Left forelimb (tissue), 1 donor: ENCODE measurements at places on chromosomes 13 and 19.

DNA sequence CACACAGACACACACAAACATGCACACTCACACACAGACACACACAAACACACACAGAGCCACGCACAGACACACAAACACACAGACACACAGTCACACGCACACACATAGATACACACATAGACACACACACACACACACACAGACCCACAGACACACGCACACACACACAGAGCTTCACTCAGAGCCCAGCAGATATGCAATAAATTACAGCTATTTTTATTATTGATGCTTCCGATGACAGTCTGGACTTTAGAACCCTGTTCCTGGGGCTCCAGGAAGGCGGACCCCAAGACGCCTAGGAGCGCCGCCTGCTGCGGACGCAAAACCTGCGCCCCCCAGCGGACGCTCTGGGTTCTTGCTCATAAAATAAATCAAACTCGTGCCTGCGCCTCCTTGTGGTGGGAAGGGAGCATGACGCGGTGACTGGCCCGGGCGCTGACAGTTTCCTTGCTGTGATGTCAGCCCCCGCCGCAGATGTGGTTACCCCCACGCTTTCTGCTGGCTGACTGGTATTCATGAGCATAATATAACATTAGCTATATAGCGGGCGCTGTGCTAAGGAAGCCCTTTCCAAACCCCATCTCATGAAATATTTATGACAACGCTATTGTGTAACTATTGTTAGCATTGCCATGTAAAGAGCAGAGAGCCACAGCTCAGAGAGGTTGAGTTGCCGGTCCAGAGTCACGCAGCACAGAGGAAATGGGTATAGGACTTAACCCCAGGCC lies 64.4 kb upstream of the TM9SF2 start:
- DNase-seq = peak; percentile 89

GRCh38 chr13:51152701-51153100 lies 41.6 kb upstream of the C13orf42 start:
- DNase-seq = no peak

GRCh38 chr13:50017819-50018218 lies 2.6 kb downstream of the KCNRG start:
- no peak for DNase-seq

- DNase-seq = no peak
These were observed 1829.4 kb downstream of the PCDH9 start for GRCh38 chr13:65400702-65401101.

- no peak for DNase-seq
These were observed 38.7 kb downstream of the ATP11A start for GRCh38 chr13:112728375-112729126.

GRCh38 chr13:87656306-87656705 lies 14.9 kb upstream of the SLITRK5 start:
- DNase-seq = no peak

- no peak for DNase-seq
These were observed 323.1 kb downstream of the ZNF536 start for GRCh38 chr19:30695171-30695875.

GRCh38 chr13:20869540-20869939 lies 33.0 kb downstream of the XPO4 start:
- no peak for DNase-seq

DNA sequence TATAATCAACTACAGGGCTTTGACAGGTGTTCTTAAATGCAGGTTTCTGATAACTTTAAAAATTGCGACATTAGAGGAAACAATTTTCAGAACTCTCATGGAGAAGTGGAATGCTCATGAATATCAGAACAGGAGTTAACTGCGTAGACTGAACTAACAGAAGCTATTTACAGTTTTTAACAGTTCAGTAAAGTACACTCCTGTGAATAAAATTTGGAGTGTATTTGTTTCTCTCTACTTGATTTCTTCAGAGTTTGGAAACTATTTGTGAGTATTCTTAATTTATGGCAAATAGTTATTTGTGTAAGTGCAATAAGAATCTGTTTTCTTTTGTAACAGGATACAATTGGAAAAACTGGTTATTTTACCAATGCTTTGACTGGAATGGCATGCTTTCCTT lies 114.4 kb downstream of the TNFRSF19 start:
- no peak for DNase-seq

DNA sequence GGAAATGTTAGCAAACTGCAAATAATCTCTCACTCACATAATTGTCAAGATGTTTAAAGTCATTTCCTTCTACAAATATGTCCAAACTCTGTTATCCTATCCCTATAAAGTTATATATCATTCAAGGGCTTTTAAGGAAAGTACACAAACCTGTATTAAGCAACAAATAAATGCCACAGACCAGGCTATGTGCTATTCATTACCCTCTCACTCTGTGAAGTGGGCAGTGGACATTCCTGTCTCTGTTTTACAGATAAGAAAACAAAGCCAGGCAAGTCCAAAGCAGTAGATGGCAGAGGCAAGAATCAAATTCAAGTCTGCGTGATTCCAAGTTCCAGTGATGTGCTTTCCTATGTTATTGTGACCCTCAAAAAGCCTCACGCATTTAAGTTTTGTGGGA lies 140.6 kb downstream of the LHFPL6 start:
- DNase-seq = no peak

- no peak for DNase-seq
These were observed 14.1 kb downstream of the ATP7B start for GRCh38 chr13:51997186-51997585.

GRCh38 chr13:111620166-111620565 lies 299.7 kb downstream of the TEX29 start:
- no peak for DNase-seq

GRCh38 chr19:12802267-12803106 lies 618 bp downstream of the THSD8 start:
- no peak for DNase-seq

- no peak for DNase-seq
These were observed 18.9 kb upstream of the LRP3 start for GRCh38 chr19:33175156-33175782.

DNA sequence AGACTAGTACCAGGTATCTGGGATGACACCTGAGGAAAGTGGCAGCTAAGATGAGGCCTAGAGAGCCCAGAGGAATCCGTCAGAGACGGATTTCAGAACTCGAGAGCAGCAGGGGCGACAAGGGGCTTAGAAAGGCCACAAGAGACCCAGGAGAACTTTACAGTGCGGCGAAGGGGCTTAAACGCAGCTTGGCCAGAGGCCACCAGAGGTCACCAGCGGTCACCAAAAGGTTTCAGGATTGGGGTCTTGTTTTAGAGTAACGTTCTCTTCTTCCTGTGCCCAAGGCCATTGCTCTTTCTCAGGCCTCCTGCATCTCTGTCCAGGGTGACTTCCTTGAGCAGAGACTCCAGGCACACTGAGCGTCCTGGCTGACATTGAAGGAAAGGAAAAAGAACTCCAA lies 2.2 kb downstream of the ZSCAN22 start:
- DNase-seq = no peak

GRCh38 chr19:21680671-21681070 lies 86.7 kb downstream of the ZNF100 start:
- DNase-seq = no peak

GRCh38 chr19:51365965-51366388 lies at the start of gene ETFB:
TSS of gene ETFB (minus strand) at chr19:51366388. CDS start at chr19:51366326, 62 bp downstream.
- DNase-seq = no peak

DNA sequence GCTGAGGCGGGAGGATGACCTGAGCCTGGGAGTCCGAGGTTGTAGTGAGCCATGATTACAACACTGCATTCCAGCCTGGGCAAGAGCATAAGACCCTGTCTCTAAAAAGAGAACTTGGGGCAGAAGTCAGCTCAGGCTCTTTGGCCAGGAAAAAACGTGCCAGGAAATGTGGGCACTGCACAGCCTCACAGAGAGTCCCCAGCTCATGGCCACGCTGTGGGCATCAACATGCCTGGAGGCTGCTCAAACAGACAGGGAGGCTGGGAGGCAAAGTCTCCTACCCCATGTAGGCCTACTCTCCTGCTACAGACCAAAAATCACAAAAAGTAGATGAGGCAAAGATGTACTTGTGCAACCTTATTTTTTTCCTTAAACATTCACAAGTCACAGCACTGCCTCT lies 49.4 kb downstream of the PEPD start:
- DNase-seq = peak; percentile 53

DNA sequence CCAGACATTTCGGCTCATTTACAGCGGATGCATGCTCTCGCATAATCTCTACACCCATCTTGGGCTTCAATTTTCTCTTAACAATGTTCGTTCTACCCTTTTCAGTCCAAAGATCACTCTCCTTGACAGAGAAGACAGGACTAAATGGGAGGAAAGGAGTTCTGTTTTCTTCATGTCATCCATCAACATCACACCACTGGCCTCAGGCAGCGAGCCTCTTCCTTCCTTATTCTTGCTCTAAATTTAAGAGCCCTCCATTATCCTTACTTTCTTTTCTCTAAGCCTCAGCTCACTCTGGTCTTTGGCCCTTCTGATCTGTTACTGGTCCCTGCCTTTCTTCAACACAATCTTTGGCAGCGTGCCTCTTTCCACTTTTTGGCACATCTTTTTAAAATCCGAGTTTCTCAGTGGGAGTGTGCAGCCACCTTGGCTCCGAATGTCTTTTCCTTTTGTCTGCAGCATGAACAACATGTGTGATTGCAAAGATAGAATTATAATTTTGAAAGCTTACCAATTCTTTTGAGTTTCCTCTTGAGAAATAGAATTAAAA lies 98.7 kb downstream of the FAM216B start:
- DNase-seq = no peak

- no peak for DNase-seq
These were observed 1.8 kb downstream of the GADD45B start for GRCh38 chr19:2477732-2478191.

DNA sequence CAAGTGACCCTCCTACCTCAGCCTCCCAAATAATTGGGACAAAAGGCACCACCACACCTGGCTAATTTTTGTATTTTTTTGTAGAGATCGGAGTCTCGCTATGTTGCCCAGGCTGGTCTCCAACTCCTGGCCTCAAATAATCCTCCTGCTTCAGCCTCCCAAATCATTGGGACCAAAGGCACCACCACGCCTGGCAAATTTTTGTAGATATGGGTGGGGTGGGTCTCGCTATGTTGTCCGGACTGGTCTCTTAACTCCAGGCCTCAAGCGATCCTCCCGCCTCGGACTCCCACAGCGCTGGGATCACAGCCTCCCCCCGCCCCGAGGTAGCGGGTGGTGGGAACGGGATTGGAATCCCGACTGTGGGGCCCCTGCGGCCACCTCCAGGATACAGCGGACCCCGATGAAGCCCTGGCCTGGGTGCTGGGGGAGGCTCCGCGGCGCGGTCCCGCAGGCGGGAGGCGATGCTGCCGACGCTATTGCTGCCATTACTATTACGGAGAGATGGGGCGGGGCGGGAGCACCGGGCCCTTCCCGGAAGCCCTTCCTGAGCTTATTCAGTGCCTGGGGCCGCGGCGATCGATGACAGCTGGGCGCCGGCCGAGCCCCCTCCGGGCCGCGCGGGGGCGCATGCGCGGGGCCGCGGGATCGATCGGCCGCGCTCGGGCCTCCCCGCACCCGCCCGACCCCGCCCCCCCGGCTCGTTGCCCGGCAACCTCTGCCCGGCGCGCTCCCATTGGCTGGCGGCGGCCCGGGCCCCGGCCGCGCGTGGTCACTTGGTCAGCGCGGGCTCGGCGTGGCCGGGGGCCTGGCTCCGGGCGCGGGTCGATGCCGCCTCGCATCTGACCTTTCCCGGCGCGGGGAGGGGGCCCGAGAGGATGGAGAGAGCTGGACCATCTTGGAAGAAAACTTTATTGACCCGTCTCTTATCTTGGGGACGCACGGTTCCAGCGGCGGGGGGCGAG lies 27.9 kb upstream of the ONECUT3 start:
- DNase-seq = peak; percentile 73

DNA sequence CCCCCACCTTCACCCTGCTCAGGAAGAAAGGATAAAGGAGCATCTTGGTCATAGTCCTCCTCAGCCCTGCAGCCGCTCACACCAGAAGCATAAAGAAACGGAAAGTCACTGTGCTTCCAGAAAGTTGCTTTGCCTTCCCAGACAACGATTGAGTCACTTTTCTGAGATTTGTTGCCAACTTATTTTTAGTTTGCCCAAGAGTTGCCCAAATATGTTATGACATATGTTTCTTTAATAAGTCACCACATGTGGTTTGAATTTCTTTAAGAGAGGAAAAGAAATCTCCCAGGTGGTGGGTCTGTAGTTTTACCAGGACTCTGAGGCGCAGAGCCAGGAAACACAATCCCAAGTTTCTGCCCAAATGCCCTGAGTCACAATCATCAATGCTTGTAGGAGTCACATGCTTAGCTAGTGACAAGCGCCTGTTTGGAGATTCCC lies 63.4 kb upstream of the LRCH1 start:
- no peak for DNase-seq

- no peak for DNase-seq
These were observed 225.8 kb upstream of the IRS2 start for GRCh38 chr13:110012102-110012739.

- DNase-seq = no peak
These were observed 97.0 kb upstream of the MBNL2 start for GRCh38 chr13:97124915-97125809.
